ENCODE measurements at places on chromosomes 2 and 18.

DNA sequence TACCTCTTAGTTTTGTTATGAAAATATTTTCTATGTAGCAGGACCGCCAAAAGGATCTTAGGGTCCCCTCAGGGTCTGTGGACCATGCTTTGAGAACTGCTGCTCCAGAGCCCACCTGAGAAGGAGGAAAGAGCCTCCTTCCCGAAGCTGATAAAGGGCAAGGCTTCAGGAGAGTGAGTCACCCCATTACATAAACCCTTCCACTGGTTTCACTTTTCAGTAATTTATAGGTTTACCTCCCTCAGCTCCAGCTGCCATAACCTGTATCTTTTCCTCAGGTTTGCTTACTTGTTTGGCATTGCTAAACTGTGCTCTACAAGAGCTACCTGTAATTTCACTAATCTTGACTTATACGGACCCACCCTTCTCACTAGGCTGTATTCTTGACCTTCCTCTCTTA lies 6.6 kb downstream of the TTLL4 start:
- no peak for DNase-seq

DNA sequence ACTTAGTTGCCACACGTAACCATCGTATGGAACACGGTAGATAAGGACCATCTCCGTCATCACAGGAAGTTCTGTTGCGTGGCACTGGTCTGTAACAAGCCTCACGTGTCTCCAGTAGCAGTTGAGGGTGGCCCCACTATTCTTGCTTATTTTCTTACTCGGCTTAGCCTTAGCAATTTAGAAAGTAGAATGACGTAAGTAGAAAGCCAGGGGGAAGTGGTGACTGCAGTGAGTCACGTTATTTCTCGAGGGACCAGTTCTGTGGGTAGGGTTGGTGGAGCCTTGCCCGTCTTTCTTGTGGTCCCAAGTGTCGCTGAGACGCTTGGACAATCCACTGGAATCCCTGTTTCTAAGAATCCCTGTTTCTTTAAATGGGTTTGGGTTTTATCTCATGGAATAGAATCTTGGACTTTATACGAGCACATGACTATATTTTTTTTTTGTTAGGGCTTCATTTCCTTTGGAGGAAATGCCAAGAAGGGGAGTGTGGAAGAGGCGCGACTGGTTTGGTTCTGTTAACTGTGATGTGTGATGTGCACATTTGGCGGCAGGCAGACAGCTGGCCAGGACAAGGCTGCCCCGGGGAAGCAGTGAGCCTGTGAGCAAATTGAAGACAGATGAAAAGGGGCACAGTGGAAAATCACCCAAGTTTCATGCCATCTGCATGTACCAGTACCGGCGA lies 96.2 kb downstream of the CABLES1 start:
- peak; percentile 94 for DNase-seq

- DNase-seq, result no peak
These were observed 69.9 kb downstream of the TMEM247 start for GRCh38 chr2:46549166-46549844.

DNA sequence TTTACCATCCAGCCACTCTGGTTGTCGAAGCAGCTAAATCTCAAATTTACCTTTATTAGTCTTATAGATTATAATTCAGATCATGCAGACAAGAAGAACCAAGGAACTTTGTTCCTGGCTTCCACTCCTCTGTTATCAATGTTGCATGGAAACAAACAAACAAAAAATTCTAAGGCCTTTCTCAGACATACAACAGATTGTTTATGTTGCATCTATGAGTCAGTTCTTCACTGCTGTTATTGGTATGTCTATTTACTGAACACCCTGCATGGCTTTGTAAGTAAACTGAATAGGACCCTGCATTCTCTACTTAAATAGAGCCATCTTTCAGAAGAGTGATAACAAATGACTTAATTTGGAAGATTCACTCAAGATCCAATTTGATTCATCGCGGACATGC lies 1.6 kb upstream of the ANKRD44 start:
- DNase-seq, result no peak

DNA sequence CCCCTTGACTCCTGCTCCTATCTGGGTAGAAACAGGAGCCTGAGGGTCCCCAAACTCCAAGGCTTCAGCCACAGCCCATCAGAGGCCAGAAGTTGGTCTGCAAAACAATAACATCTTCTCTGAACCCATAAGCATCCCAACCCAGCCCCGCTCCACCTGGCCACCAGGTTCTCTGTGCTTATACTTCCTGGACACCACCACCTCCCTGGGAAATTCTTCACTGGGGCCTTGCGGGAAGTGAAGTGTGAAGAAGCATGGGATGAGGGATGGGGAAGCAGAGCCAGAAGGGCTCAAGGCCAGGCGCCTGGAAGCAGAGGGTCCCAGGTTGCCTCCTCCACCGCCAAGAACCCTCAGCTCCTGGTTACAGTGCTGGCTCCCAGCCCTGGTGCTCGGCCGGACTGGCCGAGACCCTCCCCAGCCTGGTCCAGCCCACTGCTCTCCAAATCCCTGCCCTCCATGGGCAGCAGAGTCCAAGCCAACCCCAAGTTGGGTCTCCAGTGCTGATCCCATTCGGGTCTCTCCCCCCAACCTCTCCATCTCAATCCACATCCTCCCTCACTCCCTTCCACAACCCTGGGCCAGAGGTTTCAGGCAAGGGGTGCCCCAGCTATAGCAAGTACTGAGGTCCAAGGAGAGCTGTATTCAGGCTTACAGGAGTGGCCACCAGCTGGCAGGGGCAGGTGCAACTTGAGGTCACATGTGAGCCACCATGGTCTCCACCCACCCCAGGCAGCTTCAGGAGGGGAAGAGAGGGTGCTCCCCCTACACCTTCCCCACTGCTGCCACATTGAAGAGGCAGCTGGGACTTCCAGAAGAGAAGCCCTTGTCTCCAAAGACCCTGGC lies 60.7 kb downstream of the TNS1 start:
- DNase-seq, result no peak

- DNase-seq, result no peak
These were observed 52.4 kb downstream of the STK39 start for GRCh38 chr2:168194784-168195522.

DNA sequence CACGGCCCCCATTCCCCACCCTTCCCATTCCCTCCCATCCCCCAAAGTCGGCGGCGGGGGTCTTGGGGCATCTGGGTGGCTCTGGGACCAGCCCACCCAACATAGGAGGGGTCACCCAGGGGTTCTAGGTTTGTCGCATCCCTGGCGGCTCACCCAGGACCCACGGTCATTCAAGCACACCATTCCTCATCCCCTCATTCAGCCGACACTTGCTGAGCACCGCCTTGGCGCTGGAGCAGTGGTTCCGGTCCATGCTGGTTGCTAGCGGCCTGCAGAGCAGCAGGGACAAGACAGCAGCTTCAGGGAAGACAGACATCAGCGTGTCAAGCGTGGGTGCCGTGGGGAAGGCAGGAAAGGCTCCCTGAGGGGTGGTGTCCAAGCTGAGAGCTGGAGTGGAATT lies 50.5 kb upstream of the OTOS start:
- no peak for DNase-seq

DNA sequence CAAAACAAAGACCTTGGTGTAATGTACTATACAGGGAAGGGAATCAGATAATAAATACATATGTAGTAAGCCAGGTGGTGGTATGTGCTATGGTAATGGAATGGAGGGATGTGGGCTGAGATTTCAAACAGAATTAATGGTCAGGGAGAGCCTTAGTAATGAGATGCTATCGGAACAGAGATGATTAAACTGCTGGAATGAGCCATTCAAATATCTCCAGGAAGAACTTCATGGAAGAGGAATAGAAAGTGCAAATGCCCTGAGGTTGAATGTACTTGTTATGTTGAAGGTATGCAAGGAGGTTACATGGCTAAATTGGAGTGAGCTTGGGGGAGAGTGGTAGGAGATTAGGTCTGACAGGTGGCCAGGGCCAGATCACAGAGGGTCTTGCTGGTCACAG lies 5.1 kb downstream of the SERPINB11 start:
- no peak for DNase-seq

GRCh38 chr2:216689397-216689796 lies 6.0 kb downstream of the IGFBP5 start:
- DNase-seq, result no peak
